ENCODE measurements at places on chromosomes 12 and 14.

GRCh38 chr14:36671149-36671548 lies 9.5 kb downstream of the PAX9 start:
- DNase-seq, result no peak

DNA sequence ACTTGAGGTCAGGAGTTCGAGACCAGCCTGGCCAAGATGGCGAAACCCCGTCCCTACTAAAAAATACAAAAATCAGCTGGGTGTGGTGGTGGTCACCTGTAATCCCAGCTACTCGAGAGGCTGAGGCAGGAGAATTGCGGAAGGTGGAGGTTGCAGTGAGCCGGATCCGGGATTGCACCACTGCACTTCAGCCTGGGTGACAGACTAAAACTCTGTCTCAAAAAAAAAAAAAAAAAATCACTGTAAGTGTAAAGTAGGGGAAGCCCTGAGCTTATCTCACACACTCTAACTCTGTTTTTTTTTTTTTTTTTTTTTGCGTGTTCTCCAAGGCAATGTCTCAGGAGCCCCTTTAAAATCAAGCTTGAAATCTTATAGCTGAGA lies 421 bp upstream of the RBMS2 start:
- no peak for DNase-seq

- DNase-seq, result no peak
These were observed 452.9 kb downstream of the RPL10L start for GRCh38 chr14:46198676-46199075.

DNA sequence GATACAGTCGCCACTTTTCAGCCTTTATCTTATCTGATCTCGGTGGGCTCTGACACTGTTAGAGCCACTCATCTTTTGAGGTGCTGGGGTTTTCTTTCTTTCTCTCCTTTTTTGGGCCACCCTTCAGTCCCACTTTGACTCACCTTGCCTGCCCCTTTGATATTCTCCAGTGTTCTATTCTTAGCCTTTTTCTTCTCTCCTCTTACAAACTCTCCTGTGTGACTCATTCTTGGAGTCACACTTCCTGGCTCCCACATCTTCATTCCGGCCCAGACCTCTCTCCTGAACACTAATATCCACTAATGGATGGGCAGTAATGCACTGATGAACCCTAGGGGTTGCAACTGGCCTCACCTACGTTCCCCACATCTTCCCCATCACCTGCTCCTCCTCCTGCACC lies 2.2 kb upstream of the DCD start:
- peak; percentile 37 for DNase-seq

DNA sequence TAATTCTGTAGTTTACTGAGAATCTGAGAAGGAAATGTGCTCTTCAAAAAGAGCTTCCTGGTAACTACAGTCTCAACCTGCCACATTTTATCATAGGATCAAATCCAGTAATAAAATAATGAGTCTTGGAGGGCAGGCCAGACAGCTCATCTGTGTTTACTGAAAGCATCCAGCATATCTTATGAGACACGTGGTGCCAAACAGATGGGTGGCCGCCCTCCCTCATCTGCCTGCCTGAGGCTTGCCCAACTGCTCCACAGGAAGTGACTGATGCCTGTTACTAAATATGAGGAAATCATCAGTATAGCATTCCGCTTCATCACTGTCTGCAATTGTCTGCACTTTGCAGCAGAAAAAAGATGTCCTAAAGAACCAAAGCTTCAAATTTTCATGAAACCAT lies 13.5 kb downstream of the DHRS7 start:
- peak; percentile 98 for DNase-seq

GRCh38 chr14:32678088-32678487 lies 260.6 kb upstream of the NPAS3 start:
- no peak for DNase-seq

DNA sequence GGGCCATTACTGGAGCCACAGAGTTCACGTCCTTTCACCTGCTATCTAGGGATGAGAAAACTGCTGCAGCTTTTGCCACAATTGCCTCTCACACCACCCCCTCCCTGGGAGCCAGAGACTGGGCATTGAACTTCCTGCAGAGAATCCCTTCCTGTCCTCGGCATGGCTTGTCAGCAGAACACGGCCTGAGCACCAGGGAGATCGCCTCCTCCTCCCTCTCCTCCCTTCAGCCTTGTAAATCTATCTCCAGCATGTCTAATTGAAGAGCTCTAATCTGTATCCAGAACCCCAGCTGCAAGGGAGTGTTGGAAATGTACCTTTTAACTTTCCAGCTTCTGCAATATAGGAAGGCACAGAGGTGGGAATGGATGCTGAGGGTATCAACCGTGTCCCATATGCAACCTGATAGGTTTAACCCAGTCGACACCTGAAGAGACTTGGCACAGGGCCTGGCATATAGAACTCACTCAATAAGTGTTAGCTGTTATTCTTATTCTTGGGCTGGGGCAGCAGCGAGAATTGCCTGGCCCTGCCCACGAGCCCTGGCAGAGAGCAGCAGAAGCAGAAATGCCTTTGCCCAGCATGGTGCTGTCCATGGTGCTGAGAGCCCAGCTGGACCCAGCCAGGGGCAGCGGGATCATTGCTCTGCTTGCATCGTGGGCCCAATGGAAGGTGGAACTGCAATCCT lies 26.8 kb downstream of the TMEM63C start:
- DNase-seq, result peak; percentile 66

- no peak for DNase-seq
These were observed 212.1 kb upstream of the BTG1 start for GRCh38 chr12:92357584-92358261.

GRCh38 chr12:108640802-108641445 lies 7.2 kb upstream of the SELPLG start:
- DNase-seq, result no peak

GRCh38 chr14:77014004-77014604 lies 14.4 kb downstream of the IRF2BPL start:
- DNase-seq, result no peak

GRCh38 chr14:32121948-32122347 lies 44.8 kb downstream of the ARHGAP5 start:
- no peak for DNase-seq

GRCh38 chr12:117980616-117981015 lies 11.8 kb upstream of the KSR2 start:
- DNase-seq, result no peak

- DNase-seq, result no peak
These were observed 59.5 kb upstream of the CDKN3 start for GRCh38 chr14:54337314-54337713.

DNA sequence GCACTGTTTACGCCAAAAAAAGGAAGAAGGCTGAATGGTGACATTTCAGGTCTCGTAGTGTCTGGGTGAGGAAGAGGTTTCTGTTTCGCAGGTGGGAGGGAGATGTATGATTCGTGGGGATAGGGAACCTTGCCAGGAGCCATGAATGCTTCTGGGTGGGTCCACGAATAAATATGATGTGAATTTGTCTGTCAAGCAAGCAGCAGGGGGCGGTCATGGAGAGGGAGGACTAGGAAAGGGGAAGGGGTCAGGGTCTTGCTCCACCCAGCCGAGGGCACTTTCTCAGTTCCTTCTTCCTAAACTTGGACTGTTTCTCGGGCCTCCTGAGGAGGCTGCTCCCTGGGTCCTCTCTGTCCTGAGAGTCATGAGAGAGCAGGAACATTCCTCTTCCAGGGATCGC lies 72.5 kb downstream of the LGMN start:
- DNase-seq, result no peak

GRCh38 chr14:59484639-59485175 lies 390 bp downstream of the JKAMP start:
- DNase-seq, result peak; percentile 54

GRCh38 chr14:65043893-65044595 lies 57.3 kb downstream of the FNTB start:
- DNase-seq, result no peak

GRCh38 chr12:105899589-105899988 lies 239.2 kb downstream of the NUAK1 start:
- DNase-seq, result no peak

DNA sequence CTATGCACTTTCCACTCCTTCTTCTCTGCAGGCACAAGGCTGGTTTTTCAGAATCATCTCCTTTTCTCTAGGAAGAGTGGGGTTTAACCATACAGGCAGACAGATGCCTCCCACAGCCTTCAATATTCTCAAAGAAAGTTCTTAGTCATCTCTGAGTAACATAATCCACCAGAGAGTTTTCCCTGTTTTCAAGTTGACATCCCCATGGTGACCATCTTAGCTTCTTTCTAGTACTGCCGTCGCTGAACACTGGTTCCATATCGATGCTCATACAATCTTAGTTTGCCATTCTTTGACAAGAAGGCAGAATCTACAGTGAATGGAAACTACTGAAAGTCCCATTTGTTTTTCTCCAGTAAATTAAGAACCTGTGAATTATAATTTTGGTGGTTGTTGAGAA lies 28.6 kb downstream of the TPH2 start:
- peak; percentile 23 for DNase-seq

DNA sequence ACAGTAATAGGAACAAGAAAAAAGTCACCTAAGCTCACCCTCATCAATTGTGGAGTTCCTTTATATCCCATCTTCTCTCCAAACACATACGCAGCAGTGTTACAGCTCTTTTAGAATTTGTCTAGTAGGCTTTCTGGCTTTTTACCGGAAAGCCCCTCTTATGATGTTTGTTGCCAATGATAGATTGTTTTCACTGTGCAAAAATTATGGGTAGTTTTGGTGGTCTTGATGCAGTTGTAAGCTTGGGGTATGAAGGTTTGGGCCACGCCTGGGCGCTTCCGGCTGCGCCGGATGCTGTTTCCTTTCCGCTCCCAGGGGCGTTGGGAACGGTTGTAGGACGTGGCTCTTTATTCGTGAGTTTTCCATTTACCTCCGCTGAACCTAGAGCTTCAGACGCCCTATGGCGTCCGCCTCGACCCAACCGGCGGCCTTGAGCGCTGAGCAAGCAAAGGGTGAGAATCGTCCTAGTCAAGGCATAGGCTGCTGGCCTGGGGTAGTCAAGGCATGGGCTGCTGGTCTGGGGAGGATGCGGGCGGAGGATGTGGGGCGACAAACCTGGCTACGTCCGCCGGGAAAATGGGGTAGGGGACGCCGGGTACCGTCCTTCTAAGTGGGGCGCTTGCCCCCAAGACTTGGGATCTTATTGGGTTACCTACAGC lies at the start of the genes C12orf57 and RNU7-1:
Gene C12orf57 (plus strand): TSS at position 301 of the 659 bp plus-strand sequence. CDS start 100 bp downstream, at position 401.
Gene RNU7-1 (plus strand): TSS at position 95 of the 659 bp plus-strand sequence.
- DNase-seq, result peak; percentile 97

DNA sequence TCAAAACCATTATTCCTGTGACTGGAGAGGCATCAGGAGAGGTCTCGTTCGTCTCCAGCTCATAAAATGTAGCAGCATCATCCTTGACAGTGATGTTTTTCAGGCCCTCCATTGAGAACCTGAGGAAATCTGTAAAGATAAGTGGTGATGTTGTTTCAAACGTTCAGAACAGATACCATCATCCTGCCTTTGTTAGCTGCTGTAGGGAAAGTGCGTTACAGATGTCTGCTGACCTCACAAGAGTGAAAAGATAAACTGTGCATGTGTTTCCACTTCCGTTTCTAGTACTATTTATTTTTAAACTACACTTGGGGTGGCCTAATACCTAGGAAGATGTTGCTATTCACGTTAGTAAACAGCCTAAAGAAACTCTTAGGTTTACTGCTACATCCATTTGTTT lies 28.4 kb downstream of the BCL2L14 start:
- no peak for DNase-seq

GRCh38 chr14:29684926-29685325 lies 242.7 kb downstream of the PRKD1 start:
- DNase-seq, result no peak

GRCh38 chr12:84757978-84758377 lies 154.6 kb downstream of the SLC6A15 start:
- DNase-seq, result no peak

- peak; percentile 24 for DNase-seq
These were observed 28.2 kb downstream of the WBP11 start for GRCh38 chr12:14774906-14775635.

GRCh38 chr14:101315802-101316296 lies 245.4 kb upstream of the DIO3 start:
- peak; percentile 71 for DNase-seq

DNA sequence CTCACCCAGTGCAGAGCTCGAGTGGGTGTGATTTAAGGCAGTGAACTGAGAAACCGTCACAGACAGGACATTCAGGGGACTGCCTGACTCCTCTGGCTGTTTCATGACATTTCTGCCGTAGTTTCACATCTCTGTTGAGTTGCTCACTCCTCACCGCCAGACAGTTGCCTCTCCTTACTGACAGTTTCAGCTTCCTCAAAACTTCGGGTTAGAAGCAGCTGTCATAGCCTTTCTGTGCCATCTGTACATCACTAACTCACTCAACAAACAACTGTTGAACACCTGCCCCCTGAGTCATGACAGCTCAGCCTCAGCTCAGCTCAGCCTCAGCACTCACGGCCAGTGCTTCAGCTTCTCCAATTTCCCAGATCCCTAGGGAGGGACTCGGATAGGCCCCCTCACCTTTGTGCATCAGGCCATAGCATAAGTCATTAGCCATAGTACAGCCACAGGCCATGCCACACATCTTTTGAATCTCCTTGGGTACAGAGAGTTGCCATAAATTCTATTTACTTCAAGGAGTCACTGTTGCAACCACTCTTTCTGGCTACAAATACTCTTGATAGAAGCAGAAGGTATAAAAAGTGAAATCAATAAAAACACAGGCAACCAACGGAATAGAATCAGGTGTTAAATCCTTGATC lies 6.2 kb upstream of the SLC15A4 start:
- peak; percentile 52 for DNase-seq

DNA sequence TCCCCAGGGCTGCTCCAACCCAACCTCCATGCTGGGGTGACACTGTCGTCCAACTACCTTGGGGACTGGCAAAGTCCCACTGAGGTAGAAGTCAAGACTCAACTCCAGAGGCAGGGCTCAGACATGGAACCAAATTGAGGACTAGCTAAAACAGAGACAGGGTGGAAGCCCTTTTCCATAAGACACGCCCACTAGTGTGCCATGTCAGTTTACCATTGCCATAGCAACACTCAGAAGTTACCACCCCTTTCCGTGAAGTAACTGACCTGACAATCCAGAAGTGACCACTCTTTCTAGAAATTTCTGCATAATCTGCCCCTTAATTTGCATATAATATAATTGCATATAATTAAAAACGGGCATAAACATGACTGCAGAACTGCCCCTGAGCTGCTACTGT lies 409.6 kb downstream of the MED13L start:
- DNase-seq, result no peak

DNA sequence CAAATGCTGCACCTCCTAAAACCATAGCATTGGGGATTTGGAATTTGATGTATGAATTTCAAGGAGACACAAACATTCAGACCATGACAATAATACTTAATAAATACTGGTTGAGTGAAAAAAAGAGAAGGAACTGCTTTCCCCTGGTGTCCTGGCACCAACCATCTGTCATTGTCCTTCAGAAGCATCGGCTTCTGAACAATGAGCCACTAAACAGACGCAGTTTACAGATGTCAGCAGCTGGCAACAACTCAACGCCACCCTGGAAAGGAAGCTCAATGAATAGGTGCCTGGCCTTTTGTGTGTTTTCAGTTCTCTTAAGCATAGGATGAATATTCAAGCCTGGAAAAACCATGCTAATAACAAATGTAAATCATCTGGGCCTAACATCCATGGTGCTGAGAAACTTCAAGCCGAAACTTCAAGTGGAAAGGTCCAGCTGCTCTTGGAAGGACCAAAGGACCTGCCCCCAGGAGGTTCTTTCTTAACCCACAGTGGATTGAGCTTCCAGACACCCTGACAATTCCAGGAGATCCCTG lies 101.3 kb downstream of the WIF1 start:
- DNase-seq, result no peak

- no peak for DNase-seq
These were observed 127.8 kb downstream of the FBXL14 start for GRCh38 chr12:1466481-1467154.
